ENCODE measurements at places on chromosomes 1 and 21.

DNA sequence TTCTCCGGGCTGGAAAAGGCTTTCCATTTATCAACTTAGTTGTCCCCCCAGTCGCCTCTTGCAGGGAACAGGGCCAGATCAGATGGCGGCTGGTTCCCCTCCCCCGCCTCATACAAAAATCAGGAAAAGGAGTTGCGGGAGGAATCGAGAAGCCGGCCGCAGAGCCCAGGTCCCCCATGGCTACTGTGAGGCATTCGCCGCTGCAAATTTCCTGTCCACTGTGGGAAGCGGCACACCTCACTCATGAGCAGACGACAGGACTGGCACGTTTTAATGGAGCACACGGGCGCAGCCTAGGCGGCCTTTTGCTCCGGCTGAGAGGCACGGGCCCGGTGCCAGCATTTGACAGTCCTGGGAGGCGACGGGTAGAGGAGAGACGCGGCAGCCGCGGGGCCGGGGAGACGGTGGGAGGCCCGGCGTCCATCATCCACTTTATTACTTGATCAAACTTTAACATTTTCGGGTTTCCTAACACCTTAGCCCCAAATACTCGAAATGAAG lies 1.1 kb downstream of the GNG4 start:
- DNase-seq, result no peak

GRCh38 chr1:51922040-51922439 lies 43.5 kb upstream of the NRDC start:
- DNase-seq, result no peak

DNA sequence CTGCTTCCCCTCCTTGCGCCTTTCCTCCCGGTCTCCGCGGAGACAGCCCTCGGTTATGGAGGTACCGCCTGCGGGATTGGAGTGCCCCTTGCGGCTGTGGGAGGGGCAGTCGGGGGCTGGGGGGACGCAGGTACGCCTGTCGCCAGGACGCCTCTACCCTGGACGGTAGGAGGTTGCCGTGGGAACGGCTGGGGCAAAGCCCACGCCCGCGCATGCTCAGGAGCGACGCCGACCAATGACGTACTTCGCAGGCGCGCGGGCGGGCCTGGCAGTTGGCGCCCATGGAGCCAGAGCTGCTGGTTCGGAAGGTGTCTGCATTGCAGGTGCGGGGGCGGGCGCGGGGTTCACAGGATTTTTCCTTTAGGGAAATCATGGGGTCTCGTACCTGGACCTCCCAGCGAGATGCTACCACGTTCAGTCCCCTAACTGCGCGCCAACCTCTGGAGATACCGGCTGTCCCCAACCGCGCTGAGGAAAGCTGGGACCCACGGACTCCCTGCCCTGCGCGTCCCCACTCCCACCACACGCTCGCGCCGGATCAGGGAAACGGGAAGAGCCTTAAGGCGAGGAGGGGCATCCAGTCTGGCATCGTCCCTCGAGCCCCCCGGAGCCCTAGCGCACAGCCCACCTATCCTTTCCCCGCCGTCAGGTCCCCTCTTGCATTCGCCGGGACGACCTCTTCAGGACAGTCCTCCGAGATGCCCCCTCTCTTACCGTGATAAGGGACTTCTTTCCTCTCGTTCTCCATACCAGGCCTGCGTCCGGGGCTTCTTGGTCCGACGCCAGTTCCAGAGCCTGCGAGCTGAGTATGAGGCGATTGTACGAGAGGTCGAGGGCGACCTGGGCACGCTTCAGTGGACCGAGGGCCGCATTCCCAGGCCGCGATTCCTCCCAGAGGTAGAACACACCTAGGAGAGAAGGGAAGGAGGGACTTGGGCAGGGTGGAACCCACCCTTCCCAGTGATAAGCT lies at the start of gene IQCC:
TSS of gene IQCC (plus strand) at position 271 of the 970 bp plus-strand sequence. CDS start at position 282, 11 bp downstream.
- peak; percentile 91 for DNase-seq

GRCh38 chr1:181099152-181100014 lies 10.9 kb downstream of the IER5 start:
- DNase-seq, result no peak

GRCh38 chr1:36397083-36397377 lies 678 bp downstream of the LSM10 start:
- no peak for DNase-seq

DNA sequence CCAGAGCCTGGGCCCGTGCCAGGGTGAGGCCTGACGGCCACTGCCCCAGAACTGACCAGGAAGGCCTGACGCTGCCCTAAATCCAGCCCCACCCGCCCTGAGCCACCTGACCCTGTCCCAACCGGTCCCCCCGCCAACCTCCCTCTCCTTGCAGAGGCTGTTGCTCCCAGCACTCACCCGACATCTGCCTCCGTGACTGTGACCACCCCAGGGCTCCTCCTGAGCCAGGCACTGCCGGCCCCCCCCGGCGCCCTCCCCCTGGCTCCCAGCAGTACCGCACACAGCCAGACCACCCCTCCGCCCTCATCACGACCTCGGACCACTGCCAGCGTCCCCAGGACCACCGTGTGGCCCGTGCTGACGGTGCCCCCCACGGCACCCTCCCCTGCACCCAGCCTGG lies 26.3 kb downstream of the AGRN start:
- no peak for DNase-seq

- DNase-seq, result no peak
Observed at GRCh38 chr1:159005676-159006075, 4.0 kb upstream of the IFI16 start.

DNA sequence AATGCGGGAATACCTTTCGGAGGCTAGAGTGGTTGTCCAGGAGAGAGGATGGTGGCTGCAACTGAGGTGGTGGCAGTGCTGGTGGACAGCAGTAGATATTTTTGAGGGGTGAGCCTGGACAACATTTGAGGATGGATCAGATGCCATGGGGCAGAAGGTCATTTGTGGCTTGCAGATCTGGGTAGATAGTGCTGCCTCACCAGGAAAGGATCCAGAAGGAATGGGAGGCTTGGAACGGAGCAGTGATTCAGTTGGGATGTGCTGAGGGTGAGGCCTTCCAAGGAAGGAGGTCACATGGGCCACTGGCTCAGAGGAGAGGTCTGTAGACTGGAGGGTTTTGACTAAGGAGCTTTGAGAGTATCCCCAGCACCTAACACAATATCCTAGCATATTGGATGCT lies 110.8 kb upstream of the KAZN start:
- no peak for DNase-seq

DNA sequence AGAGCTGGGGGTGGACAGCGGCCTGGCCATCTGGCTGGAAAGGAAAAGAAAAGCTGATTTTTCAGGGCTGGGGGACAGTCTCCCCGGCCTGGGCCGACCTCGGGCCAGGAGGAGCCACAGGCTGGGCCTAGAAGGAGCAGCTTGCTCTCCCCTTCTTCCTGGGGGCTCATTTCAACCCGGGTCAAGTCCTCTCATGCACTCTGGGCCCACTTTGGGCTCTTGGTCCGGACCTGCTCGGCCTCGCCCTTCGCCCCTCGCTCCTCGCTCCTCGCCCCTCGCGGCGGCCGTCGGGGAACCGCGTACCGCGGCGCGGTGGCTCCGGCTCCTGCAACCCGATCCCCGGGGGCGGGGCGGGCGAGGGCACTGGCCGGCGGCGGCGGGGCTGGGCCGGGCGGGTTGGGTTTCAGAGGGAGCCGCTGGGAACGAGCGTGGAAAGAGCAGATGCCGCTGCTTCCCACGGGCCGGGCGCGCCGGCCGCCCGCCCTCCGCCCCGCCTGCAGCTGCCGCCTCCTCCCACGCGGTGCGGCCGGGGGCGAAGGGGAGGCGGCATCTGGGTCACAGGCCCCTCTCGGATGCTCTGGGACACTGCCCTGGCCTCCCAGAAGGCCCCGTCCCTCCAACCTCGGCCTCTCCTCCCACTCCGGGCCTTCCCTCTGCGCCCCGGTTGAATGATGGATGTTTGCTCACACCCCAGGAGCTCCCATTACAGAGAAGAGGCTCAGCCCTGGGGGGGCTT lies 6.6 kb downstream of the HEYL start:
- DNase-seq, result peak; percentile 91

DNA sequence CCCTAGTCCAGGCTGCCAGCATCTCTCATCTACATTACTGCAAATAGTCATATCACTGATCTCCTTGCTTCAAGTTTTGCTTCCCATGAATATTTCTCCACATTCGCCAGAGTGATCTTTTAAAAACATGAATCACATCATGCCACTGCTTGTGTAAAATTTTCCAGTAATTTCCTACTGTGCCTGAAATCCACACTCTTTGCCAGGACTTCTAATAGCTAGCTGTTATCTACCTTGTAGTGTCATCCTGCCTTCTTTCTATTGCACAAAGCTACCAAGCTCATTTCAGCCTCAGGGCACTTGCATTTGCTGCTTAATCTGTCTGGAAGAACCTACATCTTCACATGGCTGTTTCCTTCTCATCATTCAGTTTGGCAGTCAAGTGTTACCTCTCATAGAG lies 33.9 kb upstream of the ZNF362 start:
- no peak for DNase-seq

GRCh38 chr21:42228709-42229220 lies 9.8 kb downstream of the ABCG1 start:
- peak; percentile 71 for DNase-seq

DNA sequence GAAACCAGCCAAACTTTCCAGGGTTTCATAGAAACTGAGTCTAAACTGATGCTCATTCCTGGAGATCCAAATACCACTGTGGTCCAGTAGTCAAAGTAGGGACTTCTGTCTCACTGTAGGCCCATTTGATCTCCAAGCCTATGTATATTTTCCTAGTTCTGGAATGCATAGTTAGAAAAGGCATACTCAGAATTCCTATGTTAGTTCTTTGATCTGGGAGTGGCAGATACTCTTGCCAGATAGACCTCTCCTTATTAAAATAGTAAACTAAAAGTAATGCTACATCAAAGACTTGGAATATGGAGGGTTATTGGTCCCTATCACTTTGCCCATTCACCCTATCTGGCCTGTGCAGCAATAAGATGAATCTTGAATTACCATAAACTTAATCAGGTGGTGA lies 10.4 kb upstream of the SGIP1 start:
- DNase-seq, result no peak

Measured in coronary artery (tissue), 2 donors.